ENCODE measurements at places on chromosomes 6 and 20.

DNA sequence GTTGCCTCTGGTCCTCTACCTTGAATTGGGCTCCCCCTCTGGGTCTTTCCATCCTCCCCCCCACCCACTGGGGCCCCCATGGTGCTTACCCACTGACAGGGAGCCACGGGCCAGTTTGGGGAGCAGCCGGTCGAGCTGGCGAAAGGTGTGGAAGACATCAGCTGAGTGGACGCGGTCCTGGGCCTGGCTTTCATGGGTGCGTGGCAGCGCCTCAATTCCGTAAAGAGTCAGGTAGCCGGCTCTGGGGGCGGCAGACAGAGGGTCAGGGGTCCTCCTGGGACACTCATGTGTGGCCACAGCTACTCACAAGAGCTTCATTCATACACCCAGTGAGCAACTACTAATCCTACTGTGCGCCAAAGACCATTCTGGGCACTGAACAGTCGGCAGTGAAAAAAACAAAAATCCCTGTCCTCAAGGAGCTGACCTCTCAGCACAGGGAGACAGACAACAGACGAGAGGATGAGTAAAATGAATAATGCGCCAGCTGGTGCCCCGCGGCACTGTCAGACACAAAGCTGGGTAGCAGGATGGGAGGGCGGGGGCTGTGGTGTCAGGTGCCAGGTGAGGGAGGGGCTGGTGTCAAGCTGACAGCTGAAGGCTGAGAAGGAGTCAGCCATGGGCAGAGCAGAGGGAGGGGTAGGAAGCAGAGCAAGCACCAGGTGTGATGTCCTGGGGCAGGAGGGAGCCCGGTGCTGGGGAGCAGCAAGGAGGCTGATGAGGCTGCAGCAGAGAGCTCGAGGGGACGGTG lies 28.3 kb downstream of the PTGIS start:
- DNase-seq: no peak

DNA sequence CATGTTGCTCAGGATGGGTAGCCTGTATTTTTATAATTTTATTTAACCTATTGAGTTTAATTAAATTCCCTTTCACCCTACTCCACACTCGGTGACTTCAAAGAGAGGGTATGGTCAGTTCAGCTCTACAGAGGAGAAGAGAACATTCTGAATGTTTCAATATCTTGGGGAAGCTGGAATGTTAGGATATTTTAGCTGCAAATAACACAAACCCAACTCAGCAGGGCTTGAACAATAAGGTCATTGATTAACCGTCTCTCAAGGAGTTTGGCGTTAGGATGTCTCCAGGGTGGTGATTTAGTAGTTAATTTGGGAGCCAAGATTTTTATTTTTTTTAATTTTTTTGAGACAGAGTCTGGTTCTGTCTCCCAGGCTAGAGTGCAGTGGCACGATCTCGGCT lies 143.6 kb upstream of the SALL4 start:
- no peak for DNase-seq

DNA sequence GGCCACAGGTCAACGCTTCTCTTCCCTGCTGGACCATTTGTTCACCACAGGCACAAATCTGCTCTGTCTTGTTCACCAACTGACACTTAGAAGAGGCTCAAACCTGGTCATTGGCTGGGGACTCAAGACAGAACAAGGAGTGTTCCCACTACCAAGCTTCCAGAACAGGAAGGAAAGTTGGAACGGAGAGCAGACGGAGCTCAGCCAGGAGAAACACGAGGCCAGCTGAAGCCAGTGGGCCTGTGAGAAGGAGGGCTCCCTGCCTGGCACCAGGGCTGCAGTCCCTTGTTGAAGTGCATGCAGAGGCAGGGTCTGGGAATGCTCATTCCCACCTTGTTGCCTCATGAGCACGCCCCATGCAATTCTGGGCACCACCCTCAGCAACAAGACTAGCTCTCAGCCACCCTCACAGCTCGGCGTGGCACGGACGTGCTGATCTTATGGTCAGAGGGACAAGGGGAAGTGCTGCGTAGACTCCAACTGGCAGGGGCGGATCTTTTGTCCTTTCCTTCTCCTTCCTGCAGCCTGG lies 236.6 kb upstream of the QKI start:
- DNase-seq: no peak

GRCh38 chr6:40444811-40445210 lies 142.4 kb downstream of the LRFN2 start:
- DNase-seq: no peak

DNA sequence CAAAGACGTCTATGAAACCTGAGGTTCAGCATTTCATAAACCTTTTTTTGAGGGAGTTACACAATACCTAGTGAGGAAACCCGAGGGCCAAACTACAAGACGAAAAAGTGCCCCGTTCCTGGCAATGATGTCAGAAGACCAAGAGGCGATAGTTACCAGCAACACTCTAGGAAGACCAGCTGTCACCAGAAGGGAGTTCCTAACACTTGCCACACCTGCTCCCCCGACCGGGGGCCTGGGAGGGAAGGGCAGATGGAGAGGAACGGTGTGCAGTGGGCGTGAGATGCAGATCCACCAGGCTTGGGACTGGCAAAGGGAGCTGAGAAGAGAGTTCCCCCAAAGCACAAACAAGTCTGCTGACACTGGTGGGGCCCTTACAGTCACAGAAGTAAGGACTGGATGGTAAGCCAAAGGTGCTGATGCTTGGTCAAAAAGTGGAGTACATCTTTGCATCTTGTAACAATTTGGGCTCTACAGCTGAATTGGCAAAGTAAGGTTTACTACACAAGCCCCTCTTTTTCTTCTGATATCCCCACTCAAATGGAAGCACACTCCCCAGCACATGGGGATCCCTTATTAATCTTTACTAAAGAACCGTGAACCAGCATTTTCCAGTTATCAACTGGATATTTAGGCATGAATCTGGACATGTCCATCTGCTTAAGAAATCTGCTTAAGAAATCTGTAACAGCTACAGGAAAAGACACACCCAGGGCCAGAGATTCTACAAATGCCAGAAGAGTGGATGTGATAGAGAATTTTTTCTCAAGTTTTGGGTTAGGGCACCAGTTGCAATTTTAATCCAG lies 38.5 kb downstream of the PANK2 start:
- DNase-seq: no peak

- no peak for DNase-seq
Observed at GRCh38 chr6:50143011-50143719, 93.4 kb upstream of the DEFB112 start.

DNA sequence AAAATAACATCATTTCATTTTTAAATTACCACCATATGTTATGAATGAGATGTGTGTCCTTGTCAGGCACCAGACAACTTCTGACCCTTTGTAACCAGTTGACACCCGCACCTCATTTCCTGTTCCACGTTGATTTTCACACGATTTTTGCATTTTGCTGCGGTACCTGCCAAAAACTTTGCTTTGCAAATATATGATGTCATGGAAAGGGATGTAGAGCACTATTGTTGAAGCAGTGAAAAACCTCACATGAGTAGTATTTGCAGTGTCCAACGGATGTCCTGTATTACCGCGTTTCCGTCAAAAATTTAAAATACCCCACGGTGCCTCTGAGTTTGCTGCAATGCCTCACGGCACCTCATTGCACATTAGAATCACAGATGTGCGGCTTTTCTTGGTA lies 115.6 kb downstream of the MTHFD1L start:
- DNase-seq: no peak

- no peak for DNase-seq
Observed at GRCh38 chr6:82185948-82186535, 61.5 kb downstream of the IBTK start.

DNA sequence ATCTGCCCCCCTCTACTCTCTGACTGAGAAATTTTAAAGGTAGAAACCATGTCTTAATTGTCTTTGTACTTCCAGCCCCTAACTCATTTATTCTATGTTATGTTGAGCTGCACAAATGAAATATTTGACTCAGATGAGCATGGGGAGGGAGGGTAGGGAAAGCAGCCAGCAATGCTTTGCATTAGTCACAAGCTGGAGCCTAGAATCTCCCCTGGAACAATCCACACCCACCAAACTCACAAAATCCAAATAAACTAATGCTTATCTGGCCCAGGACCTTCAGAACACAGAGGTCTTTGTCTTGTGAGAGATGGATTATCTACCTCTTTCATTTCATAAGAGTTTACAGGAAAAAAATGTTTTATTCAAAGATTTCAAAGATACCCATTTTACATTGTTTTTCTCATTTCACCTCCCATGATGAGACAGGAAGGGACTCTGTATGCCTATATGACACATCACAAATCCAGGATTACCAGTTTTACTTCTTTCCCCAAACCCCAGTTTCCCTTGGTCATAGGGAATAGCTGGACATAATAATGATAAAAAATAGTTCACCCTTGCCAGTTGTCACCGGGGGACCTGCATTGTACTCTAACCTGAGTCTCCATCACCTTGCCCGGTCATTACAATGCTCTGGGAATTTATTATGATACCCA lies 466.9 kb downstream of the KIF16B start:
- DNase-seq: no peak

- no peak for DNase-seq
Observed at GRCh38 chr20:9180481-9181257, 111.8 kb downstream of the PLCB4 start.

- DNase-seq: no peak
Observed at GRCh38 chr6:133966654-133967329, 13.8 kb downstream of the TBPL1 start.

DNA sequence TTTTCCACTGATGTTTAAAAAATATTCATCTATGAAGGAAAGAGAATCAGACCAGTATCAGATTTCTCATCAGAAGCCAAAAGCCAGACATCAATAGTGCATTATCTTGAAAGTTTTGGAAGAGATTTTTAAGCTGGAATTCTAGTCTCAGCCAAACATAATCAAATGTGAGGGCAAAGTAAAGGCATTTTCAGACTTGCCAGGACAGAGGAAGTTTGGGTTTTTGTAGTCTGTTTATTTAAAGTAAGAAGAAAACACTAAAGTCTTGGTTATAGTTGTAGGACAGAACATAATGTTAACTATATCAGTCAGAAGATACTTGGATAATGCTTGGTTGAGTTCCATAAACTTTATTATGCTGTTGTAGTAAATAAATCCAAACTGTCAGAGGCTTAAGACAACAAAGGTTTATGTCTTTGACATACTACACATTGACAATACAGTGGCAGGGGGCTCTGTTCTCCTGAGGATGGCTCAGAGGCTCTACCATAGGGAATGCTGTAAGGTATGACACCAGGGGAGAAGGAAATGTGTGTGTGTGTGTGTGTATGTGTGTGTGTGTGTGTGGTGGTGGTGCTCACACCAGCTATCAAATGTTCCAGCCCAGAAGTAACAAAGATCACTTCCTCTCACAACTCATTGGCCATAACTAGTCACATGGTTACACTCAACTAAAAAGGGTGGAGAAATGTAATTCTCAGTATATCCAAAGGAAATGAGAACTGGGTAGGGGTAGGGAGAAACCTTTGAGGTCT lies 26.7 kb upstream of the YWHAB start:
- no peak for DNase-seq

DNA sequence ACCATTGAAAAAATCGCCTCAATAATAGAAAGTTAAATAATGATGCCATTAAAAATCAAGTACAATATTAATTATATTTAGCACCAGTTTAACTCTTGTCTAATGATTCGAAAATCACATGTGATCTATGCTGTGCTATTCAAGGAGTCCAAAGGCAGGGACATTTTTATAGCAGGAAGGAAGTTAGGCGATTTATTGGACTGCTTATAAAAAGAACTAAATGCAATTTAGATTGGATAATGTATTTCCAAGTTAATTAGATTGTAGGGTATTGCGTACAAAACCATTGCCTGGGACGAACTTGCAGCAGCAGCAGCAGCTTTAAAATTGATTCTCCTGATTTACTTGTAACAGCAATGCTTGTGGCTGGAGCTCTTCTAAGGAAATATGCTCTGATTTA lies 87.4 kb upstream of the TMEM181 start:
- DNase-seq: no peak

GRCh38 chr20:44692932-44693480 lies 22.2 kb upstream of the CCN5 start:
- DNase-seq: peak; percentile 86

GRCh38 chr6:5034736-5035135 lies 30.9 kb upstream of the RPP40 start:
- no peak for DNase-seq

DNA sequence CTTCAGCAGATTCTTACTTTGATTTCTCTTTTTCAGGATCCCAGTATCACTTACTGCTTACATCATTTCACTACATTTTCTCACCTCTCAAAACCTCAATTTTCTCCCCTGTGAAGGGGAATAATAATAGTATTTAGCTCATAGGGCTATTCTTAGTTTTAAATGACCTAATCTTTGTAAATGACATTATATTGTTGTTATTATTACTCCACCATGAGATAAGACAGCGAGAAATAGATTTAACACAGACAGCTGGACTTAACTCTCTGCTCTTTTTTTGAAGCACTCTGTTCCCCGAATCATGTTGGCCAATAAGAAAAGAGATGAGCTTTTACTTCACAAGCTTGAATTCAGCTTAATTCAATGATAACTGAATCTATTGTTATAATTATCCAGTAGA lies 108.5 kb upstream of the QKI start:
- no peak for DNase-seq

DNA sequence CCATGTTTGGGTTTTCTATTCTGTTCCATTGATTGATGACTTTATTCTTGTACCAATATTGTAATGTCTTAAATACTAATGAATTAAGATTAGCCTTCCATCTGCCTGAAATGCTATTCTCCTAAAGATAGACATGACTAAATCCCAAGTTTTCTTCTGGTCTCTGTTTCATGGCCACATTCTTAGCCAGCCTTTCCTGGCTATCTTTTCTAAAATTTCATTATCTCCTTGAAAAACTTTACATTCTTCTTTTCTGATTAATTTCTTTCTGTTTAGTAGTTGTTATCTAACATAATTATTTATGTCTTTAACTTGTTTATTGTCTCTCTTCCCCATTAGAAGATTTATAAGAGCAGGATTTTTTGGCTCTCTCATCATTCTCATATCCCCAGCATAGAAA lies 4.4 kb upstream of the PRIM2 start:
- DNase-seq: no peak

DNA sequence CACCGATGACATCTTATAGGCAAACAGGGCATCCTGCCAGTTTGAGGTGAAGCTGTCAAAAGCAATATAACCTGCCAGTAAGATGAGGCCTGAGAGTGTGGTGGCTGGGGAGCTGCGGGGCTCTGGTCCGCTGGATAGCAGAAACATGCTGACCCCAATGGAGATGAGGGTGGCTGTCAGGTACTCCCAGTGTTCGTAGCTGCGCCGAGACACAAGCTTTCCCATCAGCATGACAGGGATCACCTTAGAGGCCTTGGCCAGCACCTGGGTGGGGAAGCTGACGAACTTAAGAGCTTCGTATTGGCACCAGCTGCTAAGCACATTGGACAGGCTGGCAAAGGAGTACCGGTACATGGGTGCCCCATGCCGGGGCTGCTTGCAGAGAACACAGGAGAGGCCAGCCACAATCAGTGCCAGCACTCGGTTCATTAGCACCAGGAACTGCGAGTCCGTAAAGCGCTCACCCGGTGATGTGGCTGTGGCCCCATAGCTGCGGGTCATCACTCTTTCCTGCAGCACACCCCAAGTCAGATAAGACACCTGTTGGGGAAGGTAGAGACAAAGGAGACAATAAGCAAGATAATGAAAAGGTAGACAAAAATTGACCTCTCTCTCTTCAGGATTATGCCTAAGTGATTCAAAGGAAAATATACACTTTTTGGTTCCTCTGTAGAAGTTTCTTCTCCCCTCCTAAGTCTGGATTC lies 2.1 kb downstream of the SLC35B2 start:
- no peak for DNase-seq

Data from AG08396 (cell line).